ENCODE measurements at places on chromosomes 5 and 9.

DNA sequence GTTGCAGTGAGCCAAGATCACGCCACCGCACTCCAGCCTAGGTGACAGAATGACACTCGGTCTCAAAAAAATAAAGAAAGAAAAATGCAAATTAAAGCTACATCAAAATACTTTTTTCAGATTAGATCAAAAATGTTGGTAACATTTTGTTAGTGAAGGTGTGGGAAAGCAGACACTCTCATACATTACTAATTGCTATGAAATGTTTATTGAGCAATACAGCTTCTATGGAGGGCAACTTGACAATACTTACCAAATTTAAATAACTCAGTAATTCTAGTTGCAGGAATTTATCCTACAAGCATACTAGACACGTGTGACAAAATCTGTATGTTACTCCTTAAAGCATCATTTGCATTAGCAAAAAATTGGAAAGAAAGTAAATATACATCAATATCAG is 4.1 kb downstream of the TRIM23 start:
- no peak for DNase-seq

DNA sequence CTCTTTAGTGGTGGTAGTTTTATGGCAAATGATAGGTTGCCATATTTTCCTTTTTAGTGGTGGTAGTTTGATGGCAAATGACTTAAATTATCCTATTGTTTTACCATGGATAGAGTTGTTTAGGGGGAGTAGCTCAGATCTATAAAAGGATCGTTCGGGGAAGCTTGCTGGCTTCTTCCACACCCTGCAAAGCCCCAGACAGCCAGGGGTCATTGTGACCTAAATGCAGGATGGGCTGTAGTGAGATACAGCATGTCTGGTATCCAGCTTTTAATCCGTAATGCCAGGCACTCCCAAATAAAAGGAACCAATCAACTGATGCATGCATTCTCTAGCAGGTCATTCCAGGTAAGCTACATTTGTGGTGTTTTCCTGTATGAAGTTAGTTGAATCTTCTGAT is 67.1 kb downstream of the PRR16 start:
- DNase-seq = no peak

DNA sequence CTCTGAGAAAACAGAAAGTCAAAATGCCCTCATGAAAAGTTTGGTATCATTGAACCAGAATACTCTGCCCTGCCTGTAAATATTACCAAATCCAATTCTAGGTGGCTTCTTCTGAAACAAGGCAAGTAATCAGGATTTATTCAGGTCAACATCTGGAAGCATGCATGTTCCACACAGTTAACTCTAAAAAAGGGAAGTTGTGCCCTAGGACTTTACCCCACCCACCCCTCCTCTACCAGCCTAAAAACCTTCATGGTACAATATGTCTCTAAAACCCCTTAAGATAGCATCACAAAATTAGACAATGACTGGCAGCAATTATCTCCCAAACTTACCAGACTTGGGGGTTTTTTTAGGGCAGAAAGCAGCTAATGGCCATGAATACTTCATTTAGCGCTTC is 414.8 kb upstream of the SLC30A5 start:
- DNase-seq = no peak

DNA sequence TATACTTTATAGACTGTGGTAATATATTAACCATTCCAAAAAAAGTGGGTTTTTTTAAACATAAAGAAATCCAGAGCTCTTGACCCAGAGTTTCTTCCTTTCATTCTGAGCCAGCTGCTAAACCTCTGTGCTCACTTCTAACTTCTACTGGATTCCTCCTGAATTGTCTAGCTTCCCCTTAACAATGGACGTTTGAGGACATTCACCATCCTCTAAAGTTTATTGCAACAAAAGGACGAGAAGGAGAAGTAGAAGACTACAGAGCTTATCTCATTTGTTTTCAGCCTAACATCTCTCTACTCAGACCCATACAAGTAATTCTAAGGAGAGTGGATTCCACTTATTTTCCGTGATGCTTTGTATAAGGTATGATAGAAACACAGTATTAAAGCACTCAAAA is 284.2 kb downstream of the MAST4 start:
- DNase-seq = no peak

DNA sequence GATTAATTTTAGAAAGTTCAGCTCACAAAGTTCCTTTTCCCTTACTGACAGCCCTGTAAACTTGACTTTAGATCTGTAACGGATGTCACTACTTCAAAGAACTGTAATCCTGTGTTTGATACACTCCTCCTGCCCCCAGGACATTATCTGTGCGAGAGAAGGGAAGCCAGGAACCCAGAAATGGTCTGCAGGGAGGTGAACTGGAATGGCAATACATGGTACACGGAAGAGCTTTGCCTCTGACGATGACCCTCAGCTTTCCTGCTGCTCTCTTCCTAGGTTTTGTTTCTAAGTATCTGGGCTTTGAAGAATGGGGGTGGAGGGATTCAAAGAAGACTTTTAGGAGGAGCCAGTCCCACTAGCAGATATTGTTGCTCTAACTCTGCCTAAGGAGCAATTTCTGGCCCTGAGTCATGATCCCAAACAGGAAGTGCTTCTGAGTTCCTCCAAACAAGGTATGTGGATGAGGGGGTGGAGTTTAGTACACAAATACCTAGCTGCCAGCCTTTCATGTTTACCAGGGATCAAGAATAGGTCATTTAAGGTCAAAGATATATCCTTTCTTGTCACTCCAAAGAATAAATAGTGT is 43.4 kb upstream of the TMC1 start:
- DNase-seq = no peak

- DNase-seq = no peak
Observed at GRCh38 chr9:122398371-122398924, 27.6 kb downstream of the PTGS1 start.

GRCh38 chr9:8477450-8477849 is 677.9 kb upstream of the DMAC1 start:
- no peak for DNase-seq

DNA sequence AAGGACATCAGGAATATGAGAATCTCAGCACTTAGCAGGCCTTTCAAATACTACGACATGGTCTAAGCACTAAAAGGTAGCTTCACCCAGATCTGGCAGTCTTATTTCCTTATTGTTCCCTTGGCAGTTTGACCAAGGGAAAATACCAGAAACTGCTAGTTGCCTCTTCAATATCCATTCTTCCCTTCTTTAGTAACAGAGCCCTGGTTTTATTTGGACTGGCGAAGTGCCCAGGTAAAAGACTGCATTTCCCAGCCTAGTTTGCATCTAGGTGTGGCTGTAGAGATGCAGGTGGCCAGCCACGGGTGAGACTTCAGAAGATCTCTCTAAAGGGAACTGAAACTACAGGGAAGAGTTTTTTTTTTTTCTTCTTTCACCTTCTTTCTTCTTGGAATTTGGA is 21.6 kb downstream of the DMRT2 start:
- no peak for DNase-seq

GRCh38 chr5:119318256-119318894 is 37.4 kb upstream of the TNFAIP8 start:
- DNase-seq = no peak

DNA sequence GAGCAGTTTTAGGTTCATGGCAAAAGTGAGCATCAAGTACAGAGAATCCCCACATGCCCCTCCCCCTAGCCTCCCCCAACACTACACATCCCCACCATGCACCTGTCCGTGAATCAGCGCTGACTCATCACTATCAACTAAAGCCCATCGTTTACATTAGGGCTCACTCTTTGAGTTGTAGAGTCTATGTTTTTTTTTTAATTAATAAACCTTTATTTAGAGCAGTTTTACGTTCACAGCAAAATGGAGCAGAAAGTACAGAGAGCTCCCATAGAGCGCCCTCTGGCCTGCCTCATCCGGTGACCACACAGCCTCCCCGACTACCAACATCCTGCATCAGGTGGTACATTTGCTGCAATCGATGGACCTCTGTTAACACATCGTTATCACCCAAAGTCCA is 47.9 kb upstream of the UNC5A start:
- no peak for DNase-seq

DNA sequence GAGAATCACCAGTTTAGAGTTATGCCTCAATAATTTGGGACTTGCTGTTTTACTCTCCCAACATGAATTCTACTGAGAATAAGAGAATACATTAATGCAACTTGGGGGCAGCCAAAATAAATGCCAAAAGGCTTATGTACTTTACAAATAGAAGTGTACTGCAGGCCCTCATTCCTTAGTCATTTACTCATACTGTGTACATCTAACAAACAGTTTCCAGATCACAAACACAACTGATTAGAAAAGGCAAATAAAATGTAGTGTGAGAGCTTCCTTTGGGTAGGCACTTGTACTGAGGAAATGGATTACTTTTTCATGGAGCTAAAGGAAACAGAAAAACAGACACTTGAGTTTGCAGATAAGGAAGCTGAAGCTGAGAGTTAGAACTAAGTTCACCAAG is 12.6 kb downstream of the ANKDD1B start:
- DNase-seq = no peak

- peak; percentile 60 for DNase-seq
Observed at GRCh38 chr5:148202531-148203203, at the start of gene SPINK6. TSS of gene SPINK6 (plus strand) at chr5:148203042. CDS start at chr5:148203097, 55 bp downstream.

- no peak for DNase-seq
Observed at GRCh38 chr9:125812403-125812802, 65.2 kb downstream of the PBX3 start.
